ENCODE measurements at places on chromosomes 4 and X.

- DNase-seq, result no peak
Observed at GRCh38 chr4:37803348-37803973, 23.0 kb upstream of the PGM2 start.

- no peak for DNase-seq
Observed at GRCh38 chr4:124178449-124179021, 534.0 kb downstream of the ANKRD50 start.

GRCh38 chrX:103518571-103518970 lies 718 bp downstream of the RAB40A start:
- no peak for DNase-seq

GRCh38 chr4:21699446-21699845 lies 249.1 kb downstream of the KCNIP4 start:
- DNase-seq, result no peak

GRCh38 chr4:30436394-30436793 lies 283.8 kb upstream of the PCDH7 start:
- DNase-seq, result no peak

DNA sequence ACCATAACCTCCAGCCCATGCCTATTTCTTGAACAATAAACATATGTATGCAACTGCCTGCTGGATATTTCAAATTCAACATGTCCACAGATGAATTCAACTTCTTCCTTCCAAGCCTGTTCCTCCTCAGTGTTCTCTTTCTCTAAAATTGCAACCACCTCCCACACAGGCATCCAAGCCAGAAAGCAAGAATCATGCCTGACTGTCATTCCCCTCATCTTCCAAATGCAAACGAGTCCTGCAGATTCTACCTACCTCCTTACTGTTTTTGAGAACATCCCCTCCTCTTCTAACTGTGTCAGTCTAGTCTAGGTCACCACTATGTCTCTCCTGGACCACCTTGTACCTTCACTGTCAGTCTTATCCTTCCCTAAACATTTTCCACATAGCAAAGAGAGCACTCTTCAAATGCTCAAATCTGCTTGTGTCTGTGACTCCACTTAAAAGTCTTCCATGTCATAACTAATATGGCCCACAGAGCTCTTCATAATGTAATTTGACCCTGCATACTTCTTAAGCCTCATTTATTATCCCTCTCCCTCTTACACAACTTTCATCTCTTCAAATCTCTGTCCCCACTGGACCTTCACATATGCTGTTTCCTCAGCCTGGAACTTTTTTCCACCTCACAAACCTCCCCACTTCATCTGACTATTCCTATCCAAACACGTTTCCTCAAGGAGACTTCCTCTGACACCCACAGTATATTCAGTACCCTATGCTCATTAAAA lies 25.7 kb downstream of the MAPK10 start:
- no peak for DNase-seq

DNA sequence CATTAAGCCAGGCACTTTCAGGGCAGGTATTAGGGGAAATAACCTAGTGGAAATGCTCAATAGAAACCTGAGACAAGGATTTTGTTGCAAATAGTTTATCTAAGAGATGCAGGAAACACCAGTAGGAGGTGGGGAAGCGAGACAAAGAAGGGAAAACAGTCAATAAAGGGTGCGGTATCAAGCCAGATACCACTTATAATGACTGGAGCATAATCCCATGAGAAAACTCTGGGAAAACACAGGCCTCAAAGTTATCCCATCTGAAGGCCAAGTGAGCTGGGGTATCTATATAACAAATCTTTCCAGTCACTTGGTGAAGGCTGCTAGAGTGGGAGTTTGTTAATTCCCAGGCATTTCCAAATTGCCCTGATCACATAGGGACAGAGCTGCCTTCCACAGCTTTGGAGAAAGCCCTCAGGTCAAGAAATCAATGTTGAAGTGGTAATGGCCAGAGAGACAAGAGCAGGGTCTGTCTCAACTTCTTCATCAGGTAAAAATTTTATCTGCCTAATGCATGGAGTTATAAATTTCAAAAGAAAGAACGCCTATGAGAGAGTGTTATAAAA lies 9.8 kb upstream of the HMGB2 start:
- no peak for DNase-seq

Measured in stimulated activated CD8-positive, alpha-beta memory T cell treated with anti-CD3 and anti-CD28 coated beads, Interleukin-4, amount 100 ng/mL, for 1 hour (primary cell).